T-helper 17 cell (primary cell): ENCODE measurements at places on chromosomes 12 and 14. TPM values are rescaled to one million over a fixed set of nuclear protein-coding genes. Genes with fewer than 3 reads are reported as not detected.

GRCh38 chr14:49946320-49947141 lies 53.6 kb downstream of the ARF6 start:
- H3K4me1 ChIP-seq = peaks cover 50% of the 10 kb centered on the region
- peak overlapping the region; percentile 32 for H3K4me3 ChIP-seq
- peak overlapping the region; percentile 98 for H3K27ac ChIP-seq
- peaks cover 3% of the 10 kb centered on the region for H3K36me3 ChIP-seq
- DNase-seq = no peak

DNA sequence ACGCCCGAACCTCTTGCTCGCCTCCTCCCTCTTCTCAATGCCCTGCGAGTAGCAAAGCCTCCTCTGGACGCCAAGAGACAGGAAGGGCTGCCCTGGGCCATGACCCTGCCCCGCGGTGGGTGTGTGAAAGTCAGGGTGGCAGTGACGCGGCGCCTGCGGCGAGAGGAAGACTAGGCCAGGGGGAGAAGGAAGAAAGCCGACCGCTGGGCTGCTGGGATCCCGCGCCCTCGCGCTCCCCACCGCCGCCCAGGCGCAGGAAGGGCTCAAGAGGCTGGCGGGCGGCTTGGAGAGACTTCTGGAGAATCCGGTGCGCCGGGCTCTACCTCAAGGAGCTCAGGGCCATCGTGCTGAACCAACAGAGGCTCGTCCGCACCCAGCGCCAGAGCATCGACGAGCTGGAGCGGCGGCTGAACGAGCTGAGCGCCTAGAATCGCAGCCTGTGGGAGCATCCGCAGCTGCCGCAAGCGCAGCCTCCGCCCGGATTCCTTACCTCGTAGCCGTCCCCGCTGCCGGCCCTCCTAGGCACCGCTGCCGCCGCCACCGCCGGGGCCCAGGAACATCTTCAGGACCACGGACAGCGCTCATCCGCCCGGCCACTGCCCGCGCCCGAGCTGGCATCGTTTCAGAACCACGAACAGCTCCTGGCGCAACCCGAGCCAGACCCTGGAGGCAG lies 105.0 kb upstream of the PRB2 start:
- H3K4me1 ChIP-seq = no peaks in the 10 kb centered on the region
- H3K4me3 ChIP-seq = no peak overlapping the region

DNA sequence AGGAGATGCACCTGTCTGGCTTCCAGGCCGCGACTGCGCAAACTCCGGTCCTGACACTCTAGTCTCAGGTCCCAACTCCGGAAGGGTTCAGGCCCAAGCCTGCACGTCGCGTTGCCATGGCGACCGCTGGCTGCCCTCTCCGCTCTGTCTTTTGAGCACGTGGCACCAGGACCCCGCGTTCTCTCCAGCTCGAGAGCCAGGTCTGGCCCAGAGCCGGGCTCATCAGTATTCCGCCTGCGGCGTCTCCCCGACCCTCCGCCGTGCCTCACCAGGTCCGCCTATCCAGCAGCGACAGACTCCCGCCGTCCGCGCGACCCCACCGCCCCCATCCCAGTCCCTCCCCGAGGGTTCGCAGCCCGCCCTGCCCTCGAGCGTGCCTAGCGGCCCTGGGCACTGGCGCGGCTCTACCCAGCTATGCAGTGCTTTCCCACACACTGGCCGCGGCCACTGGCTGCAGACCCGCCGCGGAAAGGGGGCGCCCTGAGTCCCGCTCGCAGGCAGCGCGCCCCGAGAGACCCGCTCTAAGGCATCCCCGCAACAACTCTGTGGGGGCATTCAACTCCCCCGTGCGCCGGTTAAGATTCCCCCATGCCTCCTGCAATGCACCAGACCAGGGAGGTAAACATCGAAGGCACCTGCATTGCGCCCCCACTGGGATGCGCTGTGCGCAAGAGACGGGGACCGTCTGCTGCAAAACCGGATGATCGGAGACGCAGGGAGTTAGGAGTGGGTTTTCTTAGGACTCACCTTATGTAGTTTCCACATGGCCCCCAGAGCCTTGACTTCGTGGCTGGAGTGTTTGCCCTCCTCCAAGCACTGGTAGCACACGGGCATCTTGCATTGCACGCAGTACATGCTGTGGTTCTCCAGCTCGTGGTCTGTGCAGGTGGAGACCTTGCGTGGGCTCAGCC lies 1.3 kb downstream of the TRIM9 start:
- H3K4me3 ChIP-seq = peak overlapping the region; percentile 92
- peaks cover 22% of the 10 kb centered on the region for H3K27me3 ChIP-seq
- H3K4me1 ChIP-seq = peaks cover 20% of the 10 kb centered on the region
- no peak for DNase-seq

GRCh38 chr14:22811722-22812121 lies 3.5 kb downstream of the SLC7A7 start:
- H3K27me3 ChIP-seq = peaks cover 9% of the 10 kb centered on the region
- no peak overlapping the region for H3K27ac ChIP-seq
- DNase-seq = no peak
- no peak overlapping the region for H3K4me3 ChIP-seq
- H3K4me1 ChIP-seq = peaks cover 10% of the 10 kb centered on the region

The AKAP5 gene
- total RNA-seq = 0.16 TPM

The CCDC198 gene
- total RNA-seq = not detected

DNA sequence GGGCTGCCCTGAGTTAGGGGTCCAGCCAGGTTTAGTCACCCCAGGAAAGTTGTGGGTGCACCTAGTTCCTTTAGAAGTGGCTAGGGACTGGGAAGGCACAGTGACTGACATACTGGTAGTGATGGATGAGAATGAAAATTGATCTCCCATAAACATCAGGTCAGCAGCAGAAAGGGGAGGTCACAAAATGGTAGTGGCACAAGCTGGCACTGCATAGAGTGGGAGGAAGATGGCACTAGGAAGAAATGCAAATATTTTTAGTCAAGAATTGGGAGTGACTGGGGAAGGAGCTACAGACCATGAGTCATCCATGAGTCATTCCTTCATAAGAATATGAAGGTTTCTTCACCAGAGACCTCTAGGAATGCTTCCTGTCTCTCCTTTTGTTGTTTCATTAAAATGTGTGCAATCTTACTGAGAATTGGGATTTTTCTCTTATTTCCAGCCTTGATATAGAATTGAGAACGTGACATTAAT lies 198.3 kb upstream of the AMIGO2 start:
- H3K4me1 ChIP-seq = peaks cover 31% of the 10 kb centered on the region
- H3K4me3 ChIP-seq = no peak overlapping the region
- H3K27me3 ChIP-seq = no peaks in the 10 kb centered on the region

DNA sequence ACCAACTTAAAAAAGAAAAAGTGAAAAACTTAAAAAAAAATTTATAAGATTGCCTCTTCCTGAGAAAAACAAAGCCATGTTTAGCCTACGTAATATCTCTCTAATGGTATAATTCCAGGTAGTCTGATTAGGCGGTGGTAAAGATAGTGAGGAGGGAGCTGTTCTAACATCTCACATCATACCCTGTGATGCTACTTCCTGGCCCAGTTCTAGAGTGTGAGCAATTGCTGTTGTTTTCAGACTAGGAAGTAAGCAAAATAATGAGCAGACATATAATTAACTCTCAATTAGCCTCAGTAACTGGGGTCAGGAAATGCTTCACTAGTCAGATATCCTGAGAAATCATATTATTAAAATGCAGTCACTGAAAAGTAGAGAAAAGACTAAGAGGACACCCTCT lies 113.9 kb downstream of the PHLDA1 start:
- H3K27ac ChIP-seq = no peak overlapping the region
- H3K36me3 ChIP-seq = no peaks in the 10 kb centered on the region

- peaks cover 6% of the 10 kb centered on the region for H3K27me3 ChIP-seq
- H3K27ac ChIP-seq = no peak overlapping the region
- no peaks in the 10 kb centered on the region for H3K4me1 ChIP-seq
- no peak overlapping the region for H3K4me3 ChIP-seq
- no peaks in the 10 kb centered on the region for H3K36me3 ChIP-seq
These were observed 287.5 kb downstream of the DUSP6 start for GRCh38 chr12:89064780-89065179.

The RIMKLB gene
- total RNA-seq = 15.2 TPM

- H3K36me3 ChIP-seq = no peaks in the 10 kb centered on the region
- peak overlapping the region; percentile 52 for H3K4me3 ChIP-seq
- H3K27me3 ChIP-seq = peaks cover 18% of the 10 kb centered on the region
- no peak for DNase-seq
- peak overlapping the region; percentile 92 for H3K27ac ChIP-seq
These were observed 1.3 kb upstream of the SLC41A2 start for GRCh38 chr12:104959335-104959841.

The LBHD2 gene
- total RNA-seq = not detected

DNA sequence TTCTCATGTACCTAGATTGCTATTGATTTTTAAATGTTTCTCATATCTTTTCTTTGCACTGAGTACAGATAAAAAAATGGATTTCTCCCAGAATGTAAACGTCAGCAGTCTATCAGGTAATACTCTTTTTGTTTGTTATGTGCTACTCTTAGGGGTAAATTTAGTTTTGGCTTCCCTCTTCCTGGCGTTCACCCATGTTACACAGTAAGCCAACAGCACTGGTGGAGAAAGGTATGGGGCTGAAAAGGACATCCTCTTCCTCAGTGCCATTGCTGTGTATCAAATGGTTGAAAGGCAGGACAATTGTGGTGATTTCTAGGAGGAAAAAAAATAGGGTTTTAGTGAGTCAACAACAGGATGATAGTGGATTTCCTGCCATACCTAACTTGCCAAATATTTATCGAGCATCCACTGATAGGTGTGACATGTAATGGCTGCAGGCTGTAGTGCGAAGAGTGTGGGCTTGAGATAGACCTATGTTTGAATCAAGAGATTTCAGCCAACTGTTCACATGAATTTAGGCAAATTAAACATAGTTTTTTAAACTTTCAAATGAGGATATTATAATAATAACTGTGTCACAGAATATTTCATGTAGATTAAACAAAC lies 7.5 kb downstream of the KLRF2 start:
- DNase-seq = no peak
- H3K27ac ChIP-seq = no peak overlapping the region
- H3K4me1 ChIP-seq = peaks cover 5% of the 10 kb centered on the region
- H3K4me3 ChIP-seq = no peak overlapping the region
- H3K36me3 ChIP-seq = peaks cover 2% of the 10 kb centered on the region

GRCh38 chr14:106875503-106875902 lies 1349.1 kb downstream of the TMEM121 start:
- H3K4me3 ChIP-seq = no peak overlapping the region
- H3K27ac ChIP-seq = peak overlapping the region; percentile 16
- no peak for DNase-seq
- H3K4me1 ChIP-seq = peaks cover 10% of the 10 kb centered on the region
- no peaks in the 10 kb centered on the region for H3K36me3 ChIP-seq
- peaks cover 26% of the 10 kb centered on the region for H3K27me3 ChIP-seq

DNA sequence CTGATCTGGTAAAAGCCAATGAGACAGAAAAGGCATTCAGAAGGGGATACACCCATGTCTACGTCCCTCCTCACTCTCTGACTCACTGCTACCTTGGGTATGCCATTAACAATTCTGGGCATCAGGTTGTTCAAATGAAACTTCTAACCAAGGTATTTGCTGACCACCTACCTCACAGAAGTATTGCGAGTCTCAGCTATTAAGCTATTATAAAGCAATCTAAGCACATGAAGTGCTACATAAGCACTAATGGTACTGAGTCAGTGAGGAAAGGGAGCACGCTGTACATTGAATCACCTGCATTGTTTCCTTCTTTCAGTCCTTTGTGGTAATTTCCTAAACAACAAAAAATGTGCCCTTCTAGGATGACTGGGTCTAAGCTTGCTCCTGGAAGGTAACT lies 62.8 kb upstream of the CCDC91 start:
- H3K36me3 ChIP-seq = no peaks in the 10 kb centered on the region
- H3K4me3 ChIP-seq = no peak overlapping the region
- H3K27ac ChIP-seq = no peak overlapping the region
- H3K4me1 ChIP-seq = no peaks in the 10 kb centered on the region
- H3K27me3 ChIP-seq = no peaks in the 10 kb centered on the region
- DNase-seq = no peak

- H3K27me3 ChIP-seq = no peaks in the 10 kb centered on the region
- no peak overlapping the region for H3K27ac ChIP-seq
- peaks cover 5% of the 10 kb centered on the region for H3K36me3 ChIP-seq
These were observed 43.6 kb downstream of the AMN start for GRCh38 chr14:102965971-102966655.

GRCh38 chr12:92146497-92147224 lies 1.0 kb upstream of the BTG1 start:
- H3K27me3 ChIP-seq = no peaks in the 10 kb centered on the region
- H3K4me1 ChIP-seq = peaks cover 30% of the 10 kb centered on the region
- DNase-seq = no peak
- peak overlapping the region; percentile 99 for H3K27ac ChIP-seq

The LMO3 gene
- total RNA-seq = not detected

The FIGNL2 gene
- 0.42 TPM for total RNA-seq

DNA sequence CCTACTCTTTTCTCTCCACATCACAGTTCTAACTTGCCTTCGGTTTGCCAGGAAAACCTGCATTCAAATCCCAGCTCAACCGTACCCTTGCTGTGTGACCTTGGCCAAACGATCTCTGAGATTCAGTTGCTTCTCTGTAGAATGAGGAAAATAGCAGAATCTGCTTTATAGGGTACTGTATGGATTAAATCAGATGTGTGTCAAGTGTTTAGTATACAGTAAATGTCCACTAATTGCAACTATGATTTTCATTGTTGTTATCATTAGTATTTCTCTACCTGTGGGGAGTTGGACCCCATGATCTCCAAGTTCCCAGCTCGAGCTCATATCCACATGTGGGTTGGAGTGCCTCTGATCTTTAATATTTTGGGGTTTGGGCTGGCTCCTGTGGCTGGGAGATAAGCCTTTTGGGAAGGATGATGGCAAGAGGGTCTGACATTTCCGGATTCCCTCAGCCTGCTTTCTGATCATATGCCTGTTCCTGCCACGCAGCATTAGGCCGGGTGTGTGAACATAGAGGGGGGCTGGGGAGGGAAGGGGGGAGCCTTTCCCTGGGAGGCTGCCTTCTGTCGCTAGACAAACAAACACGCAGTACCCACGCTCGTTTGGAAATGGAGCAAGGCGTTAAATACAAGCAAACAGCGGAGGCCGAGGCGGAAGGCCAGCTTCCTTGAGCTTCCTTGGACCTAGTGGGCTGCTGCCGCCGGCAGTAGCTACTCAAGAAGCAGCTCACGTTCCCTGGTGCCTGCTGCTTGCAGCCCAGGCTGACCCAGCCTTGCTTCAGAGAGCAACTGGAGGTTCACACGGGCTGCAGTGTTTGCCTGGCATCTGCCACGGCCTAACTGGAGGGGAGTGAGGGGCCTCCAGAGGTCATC lies 213.5 kb upstream of the LHX5 start:
- no peak overlapping the region for H3K4me3 ChIP-seq
- no peaks in the 10 kb centered on the region for H3K4me1 ChIP-seq
- peaks cover 13% of the 10 kb centered on the region for H3K27me3 ChIP-seq
- H3K27ac ChIP-seq = no peak overlapping the region
- no peak for DNase-seq

The MTERF2 gene
- 13.8 TPM for total RNA-seq
